Activated CD4-positive, alpha-beta memory T cell treated with anti-CD3 and anti-CD28 coated beads for 36 hours (primary cell): ENCODE measurements at places on chromosomes 13 and 19. TPM values are rescaled to one million over a fixed set of nuclear protein-coding genes. Genes with fewer than 3 reads are reported as not detected.

The PODNL1 gene
- total RNA-seq, result 0.50 TPM

DNA sequence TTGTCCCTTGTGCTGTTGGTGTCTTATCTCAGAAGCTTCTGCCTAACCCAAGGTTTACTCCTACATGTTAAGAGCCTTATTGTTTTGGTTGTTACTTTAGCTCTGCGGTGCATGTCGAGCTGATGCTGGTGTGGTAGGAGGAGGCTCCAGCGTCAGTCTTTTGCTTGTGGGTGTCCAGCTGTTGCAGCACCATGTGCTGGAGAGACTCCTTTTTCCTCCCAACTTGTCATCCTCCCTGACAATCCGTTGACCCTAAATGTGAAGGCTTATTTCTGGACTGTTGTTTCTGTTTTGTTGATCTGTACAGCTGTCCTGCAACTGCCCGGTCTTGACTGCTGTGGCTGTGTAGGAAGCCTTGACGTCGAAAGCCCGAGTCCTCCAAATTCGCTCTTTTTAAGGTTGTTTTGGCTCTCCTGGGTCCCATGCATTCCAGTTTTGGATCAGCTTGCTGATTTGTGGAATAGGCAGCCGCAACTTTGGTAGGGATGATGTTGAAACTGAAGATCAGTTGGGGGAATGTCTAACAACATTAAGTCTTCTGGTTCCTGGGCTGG lies 15.3 kb downstream of the NAXD start:
- peaks cover 24% of the 10 kb centered on the region for H3K4me1 ChIP-seq
- H3K27ac ChIP-seq, result no peak overlapping the region
- H3K36me3 ChIP-seq, result peaks cover 26% of the 10 kb centered on the region
- no peak overlapping the region for H3K4me3 ChIP-seq
- no peak for DNase-seq
- H3K27me3 ChIP-seq, result no peaks in the 10 kb centered on the region

The BCAM gene
- not detected for total RNA-seq

- H3K27me3 ChIP-seq, result peaks cover 4% of the 10 kb centered on the region
- H3K36me3 ChIP-seq, result no peaks in the 10 kb centered on the region
- H3K27ac ChIP-seq, result no peak overlapping the region
- DNase-seq, result no peak
- no peak overlapping the region for H3K4me3 ChIP-seq
- H3K4me1 ChIP-seq, result no peaks in the 10 kb centered on the region
Observed at GRCh38 chr13:41302743-41303142, 8.3 kb upstream of the NAA16 start.

DNA sequence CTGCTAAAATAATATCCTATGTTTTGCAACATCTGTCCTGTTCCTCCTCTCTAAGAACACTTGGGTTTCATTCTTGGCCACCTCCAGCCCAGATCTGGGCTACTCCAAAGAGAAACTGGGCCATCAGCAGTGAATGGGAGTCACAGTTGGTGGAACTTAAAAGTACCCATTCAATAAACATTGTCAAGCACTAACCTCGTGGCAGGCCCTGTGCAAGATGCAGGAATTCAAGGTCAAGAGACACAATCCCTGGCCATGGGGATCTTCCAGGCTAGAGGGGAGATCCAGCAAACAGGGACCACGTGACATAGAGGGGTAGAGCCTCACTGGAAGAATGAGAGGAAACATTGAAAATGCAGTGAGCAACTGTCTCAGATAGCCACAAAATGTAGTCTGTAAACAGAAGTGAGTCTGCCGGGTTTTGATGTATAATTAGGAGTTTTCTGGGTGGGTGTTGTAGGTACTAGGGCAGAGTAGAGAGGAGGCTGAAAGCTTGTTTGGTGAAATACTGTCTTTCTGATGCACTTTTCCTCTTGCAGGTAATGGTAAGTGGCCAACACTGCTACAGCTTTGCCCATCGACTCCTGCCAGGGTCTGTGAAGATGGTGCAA lies 14.8 kb upstream of the EID2 start:
- H3K4me1 ChIP-seq, result peaks cover 33% of the 10 kb centered on the region
- H3K27me3 ChIP-seq, result no peaks in the 10 kb centered on the region
- H3K4me3 ChIP-seq, result no peak overlapping the region
- DNase-seq, result no peak

GRCh38 chr19:2271234-2272103 lies 10.5 kb downstream of the PEAK3 start:
- peaks cover 35% of the 10 kb centered on the region for H3K4me1 ChIP-seq
- peak overlapping the region; percentile 90 for H3K27ac ChIP-seq
- peaks cover 37% of the 10 kb centered on the region for H3K36me3 ChIP-seq
- peak overlapping the region; percentile 89 for H3K4me3 ChIP-seq

GRCh38 chr13:90696254-90696653 lies 651.2 kb upstream of the MIR17HG start:
- no peaks in the 10 kb centered on the region for H3K27me3 ChIP-seq
- no peak overlapping the region for H3K27ac ChIP-seq
- no peak for DNase-seq
- H3K36me3 ChIP-seq, result no peaks in the 10 kb centered on the region

The TEAD2 gene
- not detected for total RNA-seq
